Effector memory CD4-positive, alpha-beta T cell (primary cell): ENCODE measurements at places on chromosomes 1 and 21.
A peak's percentile ranks its signal among the peaks of the same experiment; 100 is the strongest.

GRCh38 chr1:25729790-25730644 lies 70.0 kb upstream of the SELENON start:
- no peak for DNase-seq
- no peak overlapping the region for H3K27ac ChIP-seq
- peaks cover 13% of the 10 kb centered on the region for H3K4me1 ChIP-seq
- no peak overlapping the region for H3K4me3 ChIP-seq
- H3K27me3 ChIP-seq, result no peaks in the 10 kb centered on the region

DNA sequence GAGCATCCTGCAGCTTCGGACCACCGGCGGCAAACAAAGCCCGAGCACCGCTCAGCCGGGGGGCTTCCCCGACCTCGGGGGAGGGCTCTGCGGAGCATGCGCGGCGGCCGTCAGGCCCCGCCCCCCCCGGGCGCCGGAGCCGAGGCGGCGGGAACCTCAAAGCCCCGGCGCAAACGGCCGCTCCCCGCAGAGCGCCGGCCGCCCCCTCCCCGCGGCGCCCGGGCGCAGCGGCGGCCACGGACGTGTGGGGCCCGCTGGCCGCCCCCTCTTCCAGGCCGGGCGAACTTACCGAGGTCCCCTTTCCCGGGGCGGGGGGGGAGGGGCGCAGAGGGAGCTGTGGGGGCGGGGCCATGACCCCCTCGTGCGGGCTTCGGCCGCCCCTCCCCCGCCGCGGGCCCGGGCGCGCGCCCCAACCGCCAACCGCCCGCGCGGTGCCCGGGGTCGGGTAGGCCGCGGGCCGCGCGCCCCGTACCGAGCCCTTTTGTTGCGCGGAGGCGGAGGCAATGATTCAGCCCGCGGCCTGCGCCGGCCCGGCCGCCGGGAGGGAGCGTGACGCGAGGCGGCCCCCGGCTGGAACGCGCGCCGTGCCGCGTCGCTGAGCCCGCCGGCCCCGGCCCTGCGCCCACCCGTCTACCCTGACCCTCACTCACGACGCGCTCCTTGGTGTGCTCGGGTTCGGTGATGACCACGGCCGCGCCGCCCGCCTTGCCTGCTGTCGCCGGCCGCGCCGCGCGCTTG lies 1.7 kb downstream of the RCC2 start:
- peak; percentile 36 for DNase-seq
- H3K27ac ChIP-seq, result peak overlapping the region; percentile 85
- H3K36me3 ChIP-seq, result peaks cover 14% of the 10 kb centered on the region

- no peak overlapping the region for H3K4me3 ChIP-seq
- H3K27ac ChIP-seq, result no peak overlapping the region
- no peaks in the 10 kb centered on the region for H3K4me1 ChIP-seq
- no peak for DNase-seq
- no peaks in the 10 kb centered on the region for H3K36me3 ChIP-seq
Observed at GRCh38 chr1:33640114-33640660, 167.7 kb downstream of the ZSCAN20 start.

GRCh38 chr1:118275472-118276115 lies 90.6 kb upstream of the SPAG17 start:
- no peak overlapping the region for H3K4me3 ChIP-seq
- no peak overlapping the region for H3K27ac ChIP-seq
- H3K27me3 ChIP-seq, result no peaks in the 10 kb centered on the region
- H3K4me1 ChIP-seq, result no peaks in the 10 kb centered on the region
- no peak for DNase-seq

DNA sequence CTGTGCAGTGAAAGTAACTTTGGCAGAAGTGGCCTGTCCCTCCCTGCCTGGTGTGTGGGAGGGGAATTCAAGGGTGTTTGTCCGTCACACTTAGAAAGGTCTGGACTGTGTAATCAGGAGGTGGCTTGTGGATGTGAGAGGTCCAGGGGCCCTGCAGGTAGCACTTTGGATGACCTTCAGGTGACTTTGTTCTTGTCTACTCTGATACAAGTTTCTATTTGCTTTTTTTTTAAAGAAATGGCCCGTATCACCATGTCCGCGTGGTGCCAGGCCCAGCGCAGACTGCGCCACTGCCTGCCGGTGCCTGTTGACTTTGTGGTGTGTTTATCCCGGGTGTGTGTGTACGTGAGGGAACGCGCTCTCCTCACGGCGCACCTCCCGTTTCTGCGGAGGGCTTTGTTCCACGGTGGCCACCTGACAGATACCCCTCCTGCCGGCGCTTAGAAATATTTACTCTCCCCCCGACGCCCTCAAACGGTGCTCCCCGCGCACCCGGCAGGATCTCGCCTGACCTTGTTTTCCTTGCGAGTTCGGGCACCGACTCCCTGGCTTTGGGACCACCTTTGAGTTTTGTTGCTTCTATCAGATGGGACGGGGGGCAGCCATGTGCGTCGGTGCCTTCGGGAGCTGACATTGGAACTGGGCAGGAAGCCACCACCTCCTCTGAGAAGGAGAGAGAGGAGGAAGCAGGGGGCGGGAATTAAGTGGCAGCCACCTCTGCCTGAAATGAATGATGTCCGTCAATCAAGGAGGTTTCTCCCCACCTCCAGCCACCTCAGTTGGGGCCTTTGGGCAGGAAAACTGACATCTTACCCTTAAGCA lies 119.4 kb downstream of the PRDM16 start:
- H3K36me3 ChIP-seq, result no peaks in the 10 kb centered on the region
- no peaks in the 10 kb centered on the region for H3K4me1 ChIP-seq
- H3K27me3 ChIP-seq, result peaks cover 4% of the 10 kb centered on the region
- DNase-seq, result no peak
- no peak overlapping the region for H3K4me3 ChIP-seq

GRCh38 chr1:26166719-26167281 lies 2.0 kb downstream of the C1orf232 start:
- no peak for DNase-seq
- no peak overlapping the region for H3K27ac ChIP-seq
- no peaks in the 10 kb centered on the region for H3K36me3 ChIP-seq
- H3K4me1 ChIP-seq, result peaks cover 19% of the 10 kb centered on the region
- H3K27me3 ChIP-seq, result peaks cover 9% of the 10 kb centered on the region

DNA sequence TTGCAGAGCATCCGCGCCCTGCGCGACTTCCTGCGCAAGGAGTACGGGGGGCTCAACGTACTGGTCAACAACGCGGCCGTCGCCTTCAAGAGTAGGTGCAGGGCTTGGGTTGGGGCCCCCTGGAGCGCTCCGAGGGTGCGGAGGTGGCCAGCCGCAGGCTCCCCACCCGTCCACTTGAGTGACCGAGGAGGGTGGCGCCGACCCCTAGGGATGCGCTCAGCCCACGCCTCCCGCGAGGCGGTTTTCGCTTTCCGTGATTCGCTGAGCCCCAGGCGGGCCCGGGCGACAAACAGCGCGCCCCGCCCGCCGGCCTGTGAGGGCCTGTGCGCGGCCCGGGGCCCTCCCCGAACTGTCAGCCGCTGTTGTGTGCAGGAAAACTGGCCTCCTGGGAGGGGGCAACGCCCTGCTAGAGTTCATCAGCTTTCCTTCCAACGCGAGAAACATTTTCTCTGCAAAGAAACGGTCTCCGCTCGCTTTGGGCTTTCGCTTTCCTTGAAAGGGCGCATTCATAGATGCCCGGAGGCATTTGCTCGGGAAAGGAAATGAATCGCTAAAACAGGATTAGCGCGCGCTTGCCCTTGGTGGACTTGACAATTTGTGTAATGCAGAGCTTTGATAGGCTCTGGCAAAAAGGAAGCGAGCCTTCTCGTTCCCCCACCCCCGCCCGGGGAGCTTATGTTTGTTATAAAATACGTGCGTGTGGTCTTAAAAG lies 668 bp downstream of the CBR3 start:
- peaks cover 13% of the 10 kb centered on the region for H3K4me1 ChIP-seq
- H3K27me3 ChIP-seq, result no peaks in the 10 kb centered on the region
- H3K27ac ChIP-seq, result peak overlapping the region; percentile 61
- DNase-seq, result no peak
- no peaks in the 10 kb centered on the region for H3K36me3 ChIP-seq

- H3K4me1 ChIP-seq, result no peaks in the 10 kb centered on the region
- no peaks in the 10 kb centered on the region for H3K36me3 ChIP-seq
- no peak for DNase-seq
- no peak overlapping the region for H3K27ac ChIP-seq
Observed at GRCh38 chr1:236951672-236952071, 52.6 kb downstream of the MT1HL1 start.

DNA sequence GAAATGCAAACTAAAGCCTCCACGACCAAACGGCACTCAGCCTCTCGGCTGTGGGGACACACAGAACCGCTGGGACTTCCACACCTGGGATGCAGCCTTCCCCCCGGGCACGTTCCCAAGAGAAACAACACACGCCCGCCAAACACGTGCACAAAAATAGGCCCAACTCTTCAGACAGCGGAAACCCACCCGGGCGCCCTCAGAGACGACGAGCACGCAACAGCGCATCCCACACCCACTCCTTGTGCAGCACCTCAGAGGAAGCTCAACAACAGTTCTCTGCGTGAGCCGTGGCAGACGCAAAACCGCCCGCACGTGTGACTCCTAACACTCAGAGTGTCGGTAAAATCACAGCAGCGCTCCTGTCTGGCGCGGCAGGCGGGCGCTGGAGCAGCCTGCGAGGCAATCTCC lies 5.3 kb downstream of the C1orf159 start:
- H3K4me3 ChIP-seq, result no peak overlapping the region
- no peaks in the 10 kb centered on the region for H3K36me3 ChIP-seq
- no peak overlapping the region for H3K27ac ChIP-seq
- DNase-seq, result no peak
- no peaks in the 10 kb centered on the region for H3K27me3 ChIP-seq
- peaks cover 5% of the 10 kb centered on the region for H3K4me1 ChIP-seq

GRCh38 chr1:44346184-44346583 lies 8.9 kb downstream of the ERI3 start:
- H3K27ac ChIP-seq, result no peak overlapping the region
- no peaks in the 10 kb centered on the region for H3K27me3 ChIP-seq
- H3K4me3 ChIP-seq, result no peak overlapping the region
- H3K36me3 ChIP-seq, result no peaks in the 10 kb centered on the region

DNA sequence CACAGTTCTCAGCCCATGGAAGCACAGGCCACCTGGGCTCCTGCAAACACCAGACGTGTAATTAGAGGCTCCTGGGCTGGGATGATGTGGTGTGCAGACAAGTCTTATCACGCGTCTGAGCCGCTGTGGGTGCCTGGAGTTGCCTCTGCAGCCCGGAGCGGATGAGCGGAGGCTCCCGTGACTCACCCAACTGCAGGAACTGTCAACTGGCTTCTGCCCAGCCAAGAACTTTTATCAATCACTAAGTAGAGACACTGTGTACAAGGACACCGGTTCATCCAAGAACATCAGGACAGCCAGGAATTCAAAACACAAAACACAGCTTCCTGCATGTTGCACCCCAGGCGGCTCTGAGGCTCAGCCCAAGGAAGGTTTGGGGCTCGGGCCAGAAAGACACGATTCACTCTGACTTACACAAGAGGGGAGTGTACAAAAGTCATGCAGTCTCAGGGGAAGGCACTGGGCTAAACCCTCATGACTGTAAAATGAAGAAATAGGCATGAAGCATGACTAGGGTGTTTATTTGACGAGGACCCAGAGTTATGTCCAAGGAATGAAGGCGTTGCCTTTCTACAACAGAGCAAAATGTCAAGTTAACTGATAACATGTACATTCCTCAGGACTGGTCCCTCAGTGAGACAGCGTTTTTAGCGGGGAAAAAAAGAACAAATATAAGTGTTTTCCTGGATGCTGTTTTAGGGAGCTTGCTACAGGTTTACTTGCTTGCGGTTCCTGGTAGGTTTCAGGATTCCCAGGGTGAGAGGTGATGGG lies 21.1 kb downstream of the ERRFI1 start:
- no peak for DNase-seq
- H3K27me3 ChIP-seq, result no peaks in the 10 kb centered on the region
- H3K36me3 ChIP-seq, result no peaks in the 10 kb centered on the region
- no peaks in the 10 kb centered on the region for H3K4me1 ChIP-seq
- H3K27ac ChIP-seq, result no peak overlapping the region

- H3K4me1 ChIP-seq, result no peaks in the 10 kb centered on the region
- no peak for DNase-seq
- H3K27me3 ChIP-seq, result peaks cover 3% of the 10 kb centered on the region
- no peak overlapping the region for H3K27ac ChIP-seq
Observed at GRCh38 chr1:3319874-3320245, 134.6 kb upstream of the ARHGEF16 start.

- no peak overlapping the region for H3K27ac ChIP-seq
- H3K27me3 ChIP-seq, result no peaks in the 10 kb centered on the region
- no peaks in the 10 kb centered on the region for H3K36me3 ChIP-seq
- no peaks in the 10 kb centered on the region for H3K4me1 ChIP-seq
- DNase-seq, result no peak
Observed at GRCh38 chr1:50929376-50929958, 30.6 kb downstream of the FAF1 start.

- no peak overlapping the region for H3K27ac ChIP-seq
- H3K27me3 ChIP-seq, result no peaks in the 10 kb centered on the region
- no peak overlapping the region for H3K4me3 ChIP-seq
Observed at GRCh38 chr1:157098519-157098918, 1.1 kb downstream of the ETV3L start.

GRCh38 chr1:118183586-118183985 lies 1.4 kb downstream of the SPAG17 start:
- H3K4me1 ChIP-seq, result no peaks in the 10 kb centered on the region
- H3K27ac ChIP-seq, result no peak overlapping the region
- DNase-seq, result no peak
- no peak overlapping the region for H3K4me3 ChIP-seq

GRCh38 chr21:46482225-46482845 lies 23.6 kb downstream of the DIP2A start:
- H3K27ac ChIP-seq, result no peak overlapping the region
- no peak for DNase-seq
- H3K4me3 ChIP-seq, result no peak overlapping the region
- no peaks in the 10 kb centered on the region for H3K4me1 ChIP-seq

DNA sequence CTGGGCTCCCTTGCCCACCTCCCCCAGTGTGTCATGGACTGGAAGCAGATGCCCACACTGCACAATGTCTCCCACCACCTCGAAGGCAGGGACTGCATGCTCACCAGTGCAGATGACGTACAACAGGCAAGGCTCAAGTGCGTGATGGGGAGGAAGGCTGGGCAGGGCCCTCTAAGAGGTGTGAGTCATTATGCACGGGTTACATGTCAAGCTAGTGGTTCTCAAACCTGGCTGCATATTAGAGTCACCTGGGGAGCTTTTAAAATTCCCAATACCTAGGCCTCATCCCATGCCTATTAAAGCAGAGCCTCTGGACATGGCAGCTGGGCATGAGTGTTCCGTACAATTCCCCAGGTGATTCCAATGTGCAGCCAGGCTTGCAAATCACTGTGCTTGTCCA lies 137.9 kb upstream of the NGF start:
- H3K4me1 ChIP-seq, result no peaks in the 10 kb centered on the region
- H3K27me3 ChIP-seq, result no peaks in the 10 kb centered on the region
- H3K36me3 ChIP-seq, result no peaks in the 10 kb centered on the region
- no peak overlapping the region for H3K27ac ChIP-seq

DNA sequence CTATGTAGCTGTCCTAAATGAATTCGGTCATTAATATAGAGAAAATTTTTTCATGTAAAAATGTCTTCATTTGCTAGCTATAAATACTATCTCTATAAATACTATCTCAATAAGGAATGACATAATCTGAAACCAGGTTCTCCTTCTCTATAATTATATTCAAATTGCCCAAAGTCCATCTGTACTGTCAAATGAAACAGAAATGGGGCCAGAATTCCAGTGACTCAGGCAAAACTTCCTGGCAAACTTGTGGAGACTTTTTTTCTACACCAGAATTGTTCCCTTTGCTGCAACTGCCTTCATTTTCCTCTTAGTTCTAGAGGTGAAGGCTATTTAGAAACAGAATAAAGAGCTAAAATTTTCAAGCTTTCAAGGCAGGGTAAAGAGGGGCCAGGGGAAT lies 152.5 kb downstream of the KCNH1 start:
- H3K4me1 ChIP-seq, result no peaks in the 10 kb centered on the region
- peaks cover 3% of the 10 kb centered on the region for H3K27me3 ChIP-seq
- H3K36me3 ChIP-seq, result no peaks in the 10 kb centered on the region
